ENCODE measurements at places on chromosomes 13 and 19.

DNA sequence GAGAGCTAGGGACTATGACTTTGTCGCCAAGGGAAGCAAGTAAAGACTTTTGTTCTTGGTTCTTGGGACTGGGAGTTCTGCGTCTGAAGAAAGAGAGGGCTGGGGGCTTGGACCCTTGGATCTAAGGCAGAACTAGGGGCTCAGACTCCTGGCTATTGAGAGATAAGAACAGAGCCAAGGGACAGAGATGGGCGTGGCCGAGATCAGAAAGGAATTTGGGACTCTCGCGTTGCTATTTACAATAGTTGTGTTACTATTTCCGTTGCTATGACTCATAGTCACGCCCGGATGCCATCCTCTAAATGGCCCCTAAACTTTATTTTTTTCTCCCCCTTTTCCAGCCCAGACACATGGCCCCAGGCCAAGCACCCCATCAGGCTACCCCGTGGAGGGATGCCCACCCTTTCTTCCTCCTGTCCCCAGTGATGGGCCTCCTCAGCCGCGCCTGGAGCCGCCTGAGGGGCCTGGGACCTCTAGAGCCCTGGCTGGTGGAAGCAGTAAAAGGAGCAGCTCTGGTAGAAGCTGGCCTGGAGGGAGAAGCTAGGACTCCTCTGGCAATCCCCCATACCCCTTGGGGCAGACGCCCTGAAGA is 759 bp downstream of the PPP1R15A start:
- peak; percentile 64 for DNase-seq

DNA sequence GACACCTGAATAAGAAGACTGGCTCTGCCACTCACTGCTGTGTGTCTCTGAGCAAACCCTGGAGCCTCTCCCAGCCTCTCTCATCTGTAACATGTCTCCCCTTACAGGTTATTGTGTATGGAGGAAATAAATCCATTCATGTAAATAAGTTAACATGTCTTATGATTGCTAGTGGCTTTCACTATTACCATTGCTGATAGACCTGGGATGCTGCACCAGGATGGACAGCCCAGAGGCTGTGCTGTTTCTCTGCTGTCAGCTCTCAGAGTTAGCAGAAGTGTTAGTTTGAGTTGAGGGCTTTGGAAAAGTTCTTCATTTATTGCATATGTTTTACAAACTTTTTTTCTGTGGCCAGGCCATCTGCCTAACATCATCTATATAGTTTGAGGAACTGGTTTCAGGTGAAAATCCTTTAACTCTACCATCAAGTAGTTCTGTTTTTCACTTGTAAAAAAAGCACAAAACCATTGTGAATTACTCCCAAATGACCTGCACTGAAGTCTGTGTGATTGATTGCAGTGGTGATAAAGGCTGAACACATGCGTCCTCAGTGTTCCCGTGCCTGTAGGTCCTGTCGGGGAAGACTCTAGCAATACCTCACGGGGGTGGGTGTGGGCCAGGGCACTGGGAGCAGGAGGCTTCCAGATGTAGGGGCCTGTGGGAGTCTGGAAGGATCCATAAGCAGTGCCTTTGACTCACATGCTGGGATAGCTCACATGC is 24.6 kb downstream of the MPHOSPH8 start:
- no peak for DNase-seq

DNA sequence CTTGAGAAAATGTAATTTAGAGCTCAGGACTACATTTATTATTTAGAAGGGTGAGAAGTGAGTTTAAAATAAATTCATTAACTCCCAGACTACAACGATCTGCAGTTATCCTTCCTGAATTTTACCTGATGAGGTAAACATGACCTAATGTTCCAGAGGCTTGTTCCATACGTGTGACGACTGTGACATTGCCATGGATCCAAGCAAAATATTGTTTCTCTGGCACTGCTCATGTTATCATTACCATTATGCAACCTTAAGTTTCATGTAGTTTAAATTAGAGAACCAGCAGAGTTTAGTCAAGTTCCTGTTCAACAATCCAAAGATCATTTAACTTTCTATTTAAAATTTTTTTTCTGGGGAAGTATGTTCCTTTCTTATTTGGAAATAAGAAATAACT is 279.6 kb downstream of the KLF5 start:
- no peak for DNase-seq

DNA sequence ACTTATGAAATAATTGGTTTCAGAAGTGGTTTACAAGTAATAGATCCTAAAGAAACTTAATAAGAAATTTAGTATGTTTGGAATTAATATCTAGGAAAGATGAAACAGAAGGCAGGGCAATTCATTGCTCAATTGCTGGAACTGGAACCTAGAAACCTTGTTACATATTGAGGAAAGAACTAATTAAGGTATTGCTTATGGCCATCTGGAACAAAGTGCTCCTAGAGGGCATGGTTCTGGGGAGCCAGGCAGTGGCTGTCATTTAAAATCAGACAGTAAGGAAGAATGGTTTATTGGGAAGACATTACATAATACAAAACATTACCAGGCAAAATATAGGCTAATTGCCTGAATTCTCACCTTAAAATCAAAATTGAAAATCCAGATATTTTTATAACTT is 224.1 kb downstream of the SLITRK6 start:
- DNase-seq: no peak

GRCh38 chr19:680287-681028 is 4.3 kb downstream of the FSTL3 start:
- DNase-seq: peak; percentile 100

- DNase-seq: no peak
Measured at GRCh38 chr19:45114116-45114515, 21.1 kb downstream of the PPP1R37 start.

DNA sequence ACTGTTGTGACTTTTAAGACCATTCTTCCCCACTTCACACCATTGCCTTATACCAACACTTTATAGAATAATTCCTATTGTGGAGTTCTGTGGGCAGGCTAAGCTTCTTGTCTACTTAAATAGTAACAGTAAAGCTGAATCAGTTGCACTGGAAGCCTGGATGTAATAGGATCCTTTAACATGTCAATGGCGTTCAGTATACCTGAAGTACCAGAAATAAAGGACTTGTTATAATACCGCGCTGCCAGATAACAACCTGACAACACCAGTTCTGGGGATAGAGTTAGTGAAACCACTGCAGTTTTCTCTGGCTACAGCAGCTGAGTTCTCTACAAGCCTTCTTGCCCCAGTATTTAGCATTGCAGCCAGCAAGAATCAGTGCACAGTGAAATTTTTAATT is 52.0 kb upstream of the TNFRSF19 start:
- DNase-seq: no peak

DNA sequence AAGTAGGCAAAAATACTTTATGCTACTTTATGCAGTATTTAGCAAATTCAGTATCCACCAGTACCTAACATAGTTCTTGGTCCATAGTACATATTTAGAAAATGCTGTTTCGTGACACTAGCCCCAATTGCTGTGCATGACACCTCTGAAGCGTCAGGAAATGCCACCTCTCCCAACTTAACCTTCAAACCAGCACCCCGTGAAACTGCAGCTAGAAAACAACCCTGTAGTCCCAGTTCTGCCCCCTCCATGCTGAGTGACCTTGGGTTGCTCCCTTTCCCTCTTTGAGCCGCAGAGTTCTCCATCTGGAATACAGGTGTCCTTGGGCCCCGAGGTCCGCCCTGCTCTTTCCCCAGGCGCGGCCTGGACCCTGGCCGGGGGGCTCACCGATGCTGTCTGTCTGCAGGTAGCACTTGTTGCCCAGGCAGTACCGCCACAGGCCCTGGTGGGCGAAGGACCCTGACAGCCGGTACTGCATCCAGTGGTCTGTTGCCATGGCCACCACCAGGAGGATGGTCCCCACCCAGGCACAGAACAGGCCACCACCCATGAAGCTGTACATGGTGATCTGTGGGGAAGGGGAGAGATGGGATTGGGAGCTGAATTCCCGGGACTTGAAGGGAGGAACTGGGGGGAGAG is 773 bp downstream of the LIM2 start:
- DNase-seq: no peak

- no peak for DNase-seq
Measured at GRCh38 chr19:3025549-3025886, 3.6 kb downstream of the TLE2 start.

- DNase-seq: no peak
Measured at GRCh38 chr13:23510544-23510916, 59.7 kb upstream of the TNFRSF19 start.

DNA sequence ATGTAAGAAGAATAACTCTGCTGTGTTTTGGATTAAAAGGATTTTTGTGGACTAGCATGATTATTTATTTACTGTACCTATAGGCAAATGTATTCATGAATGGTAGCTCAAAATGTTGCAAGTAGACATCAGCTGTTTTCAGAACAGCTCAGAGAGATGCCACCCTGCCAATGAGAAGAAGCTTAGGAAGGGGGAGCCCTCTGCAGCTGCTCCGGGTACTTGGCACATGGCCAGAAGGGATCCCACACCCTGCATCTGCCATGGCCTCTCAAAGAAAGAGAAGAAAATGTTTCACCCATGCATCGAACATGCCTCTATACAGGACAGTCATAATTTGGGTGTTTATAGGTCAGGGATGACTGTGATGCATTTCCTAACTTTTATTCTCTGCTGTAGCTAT is 30.5 kb upstream of the MBNL2 start:
- DNase-seq: no peak

GRCh38 chr13:81116461-81117282 is 775.7 kb upstream of the SPRY2 start:
- DNase-seq: no peak

- DNase-seq: no peak
Measured at GRCh38 chr19:18904334-18905057, 8.5 kb upstream of the CERS1 start.

GRCh38 chr19:1223018-1223855 is 14.6 kb downstream of the CBARP start:
- DNase-seq: no peak

DNA sequence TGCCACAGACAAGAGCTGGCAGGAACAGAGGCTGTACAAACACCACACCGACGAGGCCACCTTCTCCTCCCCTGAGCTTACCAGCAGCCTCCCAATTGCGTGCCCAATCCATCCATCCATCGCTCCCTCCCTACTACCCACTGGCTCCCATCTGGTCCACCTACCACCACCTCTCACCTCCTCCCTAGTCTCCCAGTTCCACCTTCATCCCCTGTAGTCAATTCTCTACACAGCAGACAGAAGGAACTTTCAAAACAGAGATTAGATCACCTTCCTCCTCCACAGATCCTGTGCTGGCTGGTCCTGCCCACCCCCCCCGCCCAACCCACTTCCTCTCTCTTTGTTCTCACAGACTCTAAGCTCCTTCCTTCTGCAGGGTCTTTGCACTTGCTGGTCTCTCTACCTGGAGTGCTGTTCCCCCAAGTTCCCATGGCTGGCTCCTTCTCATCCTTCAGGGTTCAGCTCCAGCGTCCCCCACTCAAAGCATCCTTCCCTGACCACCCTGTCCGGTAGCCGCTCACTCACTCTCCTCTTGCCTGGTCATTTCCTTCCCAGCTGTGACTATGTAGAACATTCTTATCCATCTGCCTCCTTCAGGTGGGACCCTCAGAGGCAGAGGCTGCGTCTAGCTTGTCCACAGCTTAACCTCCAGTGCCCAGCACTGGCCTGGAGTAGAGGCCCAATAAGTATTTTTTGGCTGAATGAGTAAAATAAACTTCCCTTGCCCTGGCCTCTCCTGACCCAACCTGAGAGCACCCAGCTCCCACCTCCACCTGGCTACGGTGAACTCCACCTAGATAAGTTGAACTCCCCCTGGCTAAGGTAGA is 23.0 kb downstream of the PIN1 start:
- no peak for DNase-seq

- DNase-seq: no peak
Measured at GRCh38 chr13:48831248-48831647, 144.5 kb upstream of the FNDC3A start.

DNA sequence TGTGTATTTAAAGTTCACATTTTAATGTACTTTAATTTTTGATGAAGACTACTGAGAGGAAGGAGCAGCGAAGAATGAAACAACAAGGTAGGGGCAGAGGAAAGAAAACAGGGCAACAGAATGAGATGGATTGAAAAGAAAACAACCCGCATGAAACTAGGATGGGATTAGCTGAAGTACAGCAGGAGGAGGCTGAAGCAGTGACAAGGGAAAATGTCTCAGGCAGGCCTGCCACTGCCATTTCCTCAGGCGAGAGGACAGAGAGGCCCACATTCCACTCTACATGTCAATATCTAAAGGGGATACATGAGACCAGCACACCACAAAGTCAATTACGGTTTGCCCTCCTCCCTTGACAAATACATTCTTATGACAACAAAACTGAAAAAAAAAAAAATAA is 1703.2 kb downstream of the EFNB2 start:
- DNase-seq: no peak

- peak; percentile 62 for DNase-seq
Measured at GRCh38 chr19:41541990-41542584, 33.9 kb upstream of the CEACAM21 start.

- DNase-seq: no peak
Measured at GRCh38 chr19:55581145-55581822, 636 bp upstream of the ZNF579 start.

DNA sequence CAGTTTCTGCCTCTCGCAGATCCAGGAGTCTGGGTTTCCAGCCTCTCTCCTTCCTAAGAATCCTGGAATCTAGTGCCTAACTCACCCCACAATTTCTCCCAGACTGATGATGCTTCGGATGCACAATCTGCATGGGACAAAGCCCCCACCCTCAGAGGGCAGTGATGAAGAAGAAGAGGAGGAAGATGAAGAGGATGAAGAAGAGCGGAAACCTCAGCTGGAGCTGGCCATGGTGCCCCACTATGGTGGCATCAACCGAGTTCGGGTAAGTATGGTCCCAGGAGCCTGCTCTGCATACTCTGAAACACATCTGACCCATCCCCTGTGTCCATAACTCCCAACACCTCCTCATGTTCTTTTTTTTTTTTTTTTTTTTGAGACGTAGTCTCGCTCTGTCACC is 796 bp downstream of the GRWD1 start:
- no peak for DNase-seq

GRCh38 chr13:24747248-24748060 is 16.5 kb upstream of the RNF17 start:
- no peak for DNase-seq

GRCh38 chr19:51361239-51361638 is 4.9 kb downstream of the ETFB start:
- DNase-seq: no peak

- no peak for DNase-seq
Measured at GRCh38 chr13:111924678-111925075, 142.3 kb upstream of the SOX1 start.

DNA sequence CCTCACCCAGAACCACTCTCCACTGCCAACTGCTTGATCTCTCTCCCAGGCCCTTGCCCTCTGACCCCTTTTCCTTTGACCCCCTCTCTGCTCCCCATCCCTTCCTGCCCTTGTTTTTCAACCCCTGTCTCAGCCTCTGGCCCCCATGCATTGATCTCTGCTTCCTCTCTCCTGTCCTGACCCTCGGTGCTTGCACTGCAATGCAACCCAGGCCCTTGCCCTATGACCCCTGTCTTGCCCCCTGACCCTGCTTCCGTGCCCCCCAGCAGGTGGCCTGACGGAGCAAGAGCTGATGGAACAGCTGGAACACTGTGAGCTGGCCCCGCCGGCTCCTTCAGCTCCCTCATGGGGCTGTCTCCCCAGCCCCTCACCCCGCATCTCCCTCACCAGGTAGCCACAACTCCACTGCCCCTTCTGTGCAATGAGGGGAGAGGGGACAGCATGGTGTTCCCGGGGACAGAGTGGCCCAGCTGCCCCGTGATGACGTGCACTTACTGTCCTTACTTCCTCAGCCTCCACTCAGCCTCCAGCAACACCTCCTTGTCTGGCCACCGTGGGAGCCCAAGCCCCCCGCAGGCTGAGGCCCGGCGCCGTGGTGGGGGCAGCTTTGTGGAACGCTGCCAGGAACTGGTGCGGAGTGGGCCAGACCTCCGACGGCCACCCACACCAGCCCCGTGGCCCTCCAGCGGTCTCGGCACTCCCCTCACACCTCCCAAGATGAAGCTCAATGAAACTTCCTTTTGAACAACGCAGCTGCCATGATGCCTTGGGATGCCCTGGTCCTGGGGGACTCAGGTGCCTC is 10.5 kb upstream of the LTBP4 start:
- no peak for DNase-seq
